HEK293T (cell line): ENCODE measurements at places on chromosomes 16 and 17.

DNA sequence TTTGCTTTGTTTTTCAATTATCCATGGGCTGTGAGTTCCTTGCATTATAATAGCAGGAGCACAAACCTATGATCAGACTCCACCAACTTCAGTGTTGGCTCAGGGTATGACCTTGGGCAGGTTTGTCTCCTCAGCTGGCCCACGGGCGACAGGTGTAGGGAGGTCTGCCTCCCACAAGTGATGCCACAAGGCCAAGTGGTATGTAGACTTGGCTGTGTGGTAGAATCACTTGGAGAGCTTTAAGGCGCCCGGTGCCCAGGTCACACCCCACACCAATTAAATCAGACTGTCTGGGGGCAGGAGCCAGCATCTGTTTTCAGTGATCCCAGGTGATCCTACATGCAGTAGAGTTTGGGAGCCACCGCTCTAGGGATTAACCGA, 153.4 kb downstream of the CLEC16A start:
- DNase-seq = no peak

DNA sequence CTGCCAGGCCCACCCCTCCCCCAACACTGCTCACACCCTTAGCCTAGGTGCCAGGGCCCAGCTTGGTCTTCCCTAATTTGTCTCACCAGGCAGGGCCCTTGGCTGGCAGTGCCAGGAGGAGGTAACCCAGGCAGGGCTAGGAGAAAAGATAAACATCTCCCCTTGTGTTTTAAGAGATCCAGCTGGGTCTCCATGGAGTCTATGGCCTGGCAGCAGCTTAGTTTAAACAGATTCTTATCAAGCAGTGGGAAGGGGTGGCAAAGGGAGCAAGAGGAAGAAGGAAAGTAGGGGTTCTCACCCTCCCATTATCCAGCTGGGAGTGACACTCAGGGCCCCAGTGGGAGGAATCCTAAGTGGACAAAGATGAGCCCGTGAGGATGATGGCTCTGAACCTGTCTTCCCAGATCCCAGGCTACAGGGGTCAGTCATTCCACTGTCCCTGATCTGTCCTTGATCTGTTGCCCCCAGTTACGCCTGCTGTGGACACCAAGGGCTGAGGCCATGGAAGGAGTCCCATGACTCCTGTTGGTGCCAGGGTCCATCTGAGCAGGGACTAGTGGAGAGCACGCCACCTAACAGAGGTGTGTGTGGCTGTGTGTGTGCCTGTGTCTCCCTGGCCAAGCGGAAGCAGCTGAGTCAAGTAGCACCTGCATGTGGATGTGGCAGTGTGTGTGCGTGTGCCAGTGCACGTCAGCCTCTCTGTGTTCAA, 47.4 kb upstream of the MEIOC start:
- no peak for DNase-seq

- DNase-seq = no peak
These were observed 179.1 kb downstream of the RBFOX1 start for GRCh38 chr16:7511549-7512260.

GRCh38 chr17:47906443-47906842, 10.4 kb downstream of the SP2 start:
- no peak for DNase-seq

- no peak for DNase-seq
These were observed 80.2 kb upstream of the GNAO1 start for GRCh38 chr16:56111100-56111499.

- peak; percentile 94 for DNase-seq
These were observed 11.2 kb downstream of the ENPP7 start for GRCh38 chr17:79741751-79742588.

DNA sequence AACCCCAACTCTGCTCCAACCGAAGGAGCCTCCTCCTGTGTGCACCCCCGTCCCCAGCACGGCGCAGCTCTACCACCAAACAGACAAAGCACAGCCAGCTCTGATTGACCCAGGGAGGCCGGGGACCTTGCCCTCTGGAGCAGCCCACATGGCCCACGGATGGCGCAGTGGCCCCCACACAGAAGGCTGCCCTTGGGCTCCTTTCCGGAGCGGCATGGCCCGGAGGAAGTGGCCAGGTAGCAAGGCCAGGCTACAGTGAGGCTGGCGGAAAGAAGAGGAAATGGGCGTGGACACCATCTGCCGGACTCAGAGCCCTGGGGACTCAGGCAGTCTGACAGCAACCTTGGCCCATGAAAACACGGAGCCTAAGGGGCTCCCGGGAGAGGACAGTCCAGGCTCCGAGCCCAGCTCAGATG, 19.9 kb upstream of the ZC3H18 start:
- no peak for DNase-seq

GRCh38 chr16:13136901-13137300, 235.5 kb downstream of the SHISA9 start:
- no peak for DNase-seq

DNA sequence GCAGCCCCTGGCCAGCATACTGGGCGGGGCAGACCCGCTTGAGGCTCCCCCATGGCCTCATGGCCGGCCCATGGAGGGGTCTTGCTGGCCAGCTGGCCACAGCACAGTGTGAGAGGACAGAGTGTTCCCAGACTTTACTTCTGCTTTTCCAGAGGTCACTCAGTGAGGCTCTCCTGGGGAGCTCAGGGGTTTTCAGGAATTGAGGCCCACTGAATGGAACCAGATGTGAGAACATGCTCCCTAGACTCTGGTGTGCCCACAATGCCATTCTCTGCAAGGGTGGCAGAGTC, 21.2 kb downstream of the ATP6V0D1 start:
- no peak for DNase-seq

- no peak for DNase-seq
These were observed 345 bp upstream of the DCXR start for GRCh38 chr17:82037889-82038195.

GRCh38 chr17:51228161-51228560, 31.7 kb downstream of the MBTD1 start:
- DNase-seq = no peak

- DNase-seq = no peak
These were observed 22.5 kb downstream of the HEXIM2 start for GRCh38 chr17:45184144-45184543.

- DNase-seq = no peak
These were observed 4.0 kb upstream of the PPP1R27 start for GRCh38 chr17:81838753-81839255.

GRCh38 chr17:13001991-13002615, 15.7 kb downstream of the ELAC2 start:
- DNase-seq = no peak

DNA sequence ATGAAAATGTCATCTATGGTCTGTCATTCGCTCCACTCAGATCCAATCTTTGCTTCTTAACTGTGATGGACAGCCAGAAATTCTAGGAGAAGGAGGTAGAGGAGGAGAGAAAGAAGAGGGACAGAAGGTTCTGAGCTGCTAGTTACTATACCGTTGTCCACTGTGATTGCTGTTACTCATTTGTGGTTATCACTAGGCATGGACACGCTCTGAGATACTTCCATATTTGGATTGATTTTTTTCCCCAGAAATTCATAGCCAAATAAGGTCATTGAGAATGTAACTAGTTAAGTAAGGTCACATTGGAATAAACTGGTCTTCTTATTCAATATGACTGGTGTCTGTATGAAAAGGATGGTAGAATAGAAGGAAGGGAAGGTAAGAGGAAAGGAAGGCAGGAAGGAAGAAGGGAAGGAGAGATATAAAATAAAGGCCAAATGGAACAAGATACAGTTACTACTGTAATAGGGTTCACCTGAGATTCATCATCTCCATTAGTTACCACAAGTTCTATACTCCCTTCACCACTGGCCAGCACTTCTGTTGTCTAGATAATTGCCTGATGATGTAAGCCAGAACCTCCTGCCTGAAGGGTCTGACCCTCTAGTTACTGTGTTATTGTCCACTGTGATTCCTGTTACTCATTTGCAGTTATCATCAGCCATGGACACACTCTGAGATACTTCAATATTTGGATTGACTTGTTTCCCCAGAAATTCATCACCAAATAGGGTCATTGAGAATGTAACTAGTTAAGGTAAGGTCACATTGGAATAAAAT, 2.9 kb downstream of the KRTAP9-7 start:
- no peak for DNase-seq

- DNase-seq = no peak
These were observed 159.2 kb upstream of the CDH5 start for GRCh38 chr16:66207139-66207882.

DNA sequence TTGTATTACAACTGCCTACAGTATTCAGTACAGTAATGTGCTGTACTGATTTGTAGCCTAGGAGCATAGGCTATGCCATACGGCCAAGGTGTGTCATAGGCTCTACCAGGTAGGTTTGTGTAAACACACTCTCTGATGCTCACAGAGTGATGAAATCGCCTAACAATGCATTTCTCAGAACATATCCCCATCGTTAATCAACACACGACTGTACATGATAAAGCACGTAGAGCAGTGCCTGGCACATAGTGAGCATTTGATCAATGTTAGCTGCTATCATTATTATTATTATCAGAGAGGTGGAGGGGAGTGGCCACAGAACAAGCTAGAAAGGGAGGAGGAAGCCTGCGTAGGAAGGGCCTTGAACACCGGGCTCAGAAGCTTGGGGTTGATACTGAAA, 81.1 kb upstream of the LHX1 start:
- DNase-seq = no peak

GRCh38 chr17:33028778-33029177, 37.1 kb downstream of the SPACA3 start:
- DNase-seq = no peak

DNA sequence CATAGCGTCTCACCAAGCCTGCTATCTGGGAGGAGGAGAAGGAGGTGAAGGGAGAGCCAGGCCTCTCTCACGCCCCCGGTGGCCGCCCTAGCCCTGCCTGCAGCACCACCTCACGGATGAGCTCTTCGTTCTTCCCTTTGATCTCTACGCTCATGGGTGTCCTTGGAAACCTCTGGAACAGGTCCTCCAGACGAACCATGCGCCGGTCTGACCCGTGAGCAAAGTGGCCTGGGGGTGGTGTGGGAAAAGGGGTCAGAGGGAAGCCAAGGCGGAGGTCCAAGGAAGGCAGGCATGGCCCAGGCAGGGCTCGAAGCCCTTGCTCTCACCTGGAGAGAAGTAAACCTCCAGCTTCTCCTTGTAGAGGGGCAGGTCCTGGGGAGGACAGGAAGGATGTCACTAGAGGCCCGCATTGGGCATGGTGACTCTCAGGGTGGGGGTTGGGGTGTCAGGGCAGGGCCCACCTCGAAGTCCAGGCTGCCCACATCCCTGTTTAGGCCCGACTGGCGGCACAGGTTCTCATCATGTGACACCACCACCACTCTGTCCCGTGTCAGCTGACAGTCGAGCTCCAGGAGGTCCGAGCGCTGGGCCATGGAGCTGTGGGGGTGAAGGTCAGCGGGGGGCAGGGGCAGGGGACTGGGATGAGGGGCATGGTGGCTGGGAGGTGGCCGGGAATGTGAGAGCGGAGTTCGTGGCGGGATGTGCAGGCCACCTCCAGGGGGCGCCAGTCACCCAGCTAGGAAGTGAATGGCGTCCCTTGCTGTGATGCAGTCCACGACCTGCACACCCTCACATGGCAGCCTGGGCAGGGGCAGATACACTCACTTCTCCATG, 923 bp downstream of the GDPD3 start:
- peak; percentile 95 for DNase-seq

- DNase-seq = no peak
These were observed 4.3 kb upstream of the STAT5A start for GRCh38 chr17:42284024-42284369.

GRCh38 chr17:67655478-67656148, 62.1 kb upstream of the NOL11 start:
- no peak for DNase-seq

GRCh38 chr16:56343661-56344517, 81.5 kb downstream of the AMFR start:
- DNase-seq = no peak

- no peak for DNase-seq
These were observed 1.2 kb upstream of the HSF4 start for GRCh38 chr16:67163164-67163998.

DNA sequence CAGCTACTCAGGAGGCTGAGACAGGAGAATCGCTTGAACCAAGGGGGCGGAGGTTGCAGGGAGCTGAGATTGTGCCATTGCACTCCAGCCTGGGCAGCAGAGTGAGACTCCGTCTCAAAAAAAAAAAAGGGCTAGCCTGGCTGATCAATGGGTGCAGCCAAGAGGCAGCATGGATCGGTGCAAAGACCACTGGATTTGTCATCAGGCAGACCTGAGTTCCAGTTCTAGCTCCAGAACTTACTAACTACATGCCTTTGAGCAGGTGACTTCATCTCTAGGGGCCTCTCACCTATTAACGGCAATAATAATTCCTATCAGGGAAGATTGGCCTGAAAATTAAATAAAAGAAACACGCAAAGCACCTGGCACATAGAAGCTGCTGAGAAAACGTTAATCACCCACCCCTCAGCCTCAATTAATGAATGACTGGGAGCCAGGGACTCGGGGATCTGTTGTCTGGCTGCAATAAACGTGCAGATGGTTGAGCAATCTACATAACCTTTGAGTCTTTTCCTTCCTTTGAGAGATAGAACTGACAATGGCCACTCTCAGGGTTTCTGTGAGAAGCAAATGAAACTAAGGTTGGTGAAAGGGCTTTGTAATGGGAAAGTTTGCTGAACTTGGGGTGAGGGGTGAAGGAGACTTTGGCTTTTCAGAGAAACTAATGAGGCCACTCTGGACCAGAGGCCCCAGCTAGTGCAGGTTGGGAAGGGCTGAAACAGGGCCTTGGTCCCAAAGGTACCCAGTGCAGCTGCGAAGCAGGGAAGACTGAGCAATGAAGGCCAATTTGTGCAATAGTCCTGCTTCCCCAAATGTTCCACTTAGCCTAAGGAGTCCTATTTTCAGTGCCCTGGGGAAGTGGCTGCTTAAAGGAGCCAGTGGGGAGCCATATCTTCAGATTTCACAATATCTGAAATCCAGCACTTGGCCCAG, 7.6 kb downstream of the SEZ6L2 start:
- DNase-seq = no peak

- no peak for DNase-seq
These were observed 34.3 kb downstream of the LIMD2 start for GRCh38 chr17:63665527-63666214.

DNA sequence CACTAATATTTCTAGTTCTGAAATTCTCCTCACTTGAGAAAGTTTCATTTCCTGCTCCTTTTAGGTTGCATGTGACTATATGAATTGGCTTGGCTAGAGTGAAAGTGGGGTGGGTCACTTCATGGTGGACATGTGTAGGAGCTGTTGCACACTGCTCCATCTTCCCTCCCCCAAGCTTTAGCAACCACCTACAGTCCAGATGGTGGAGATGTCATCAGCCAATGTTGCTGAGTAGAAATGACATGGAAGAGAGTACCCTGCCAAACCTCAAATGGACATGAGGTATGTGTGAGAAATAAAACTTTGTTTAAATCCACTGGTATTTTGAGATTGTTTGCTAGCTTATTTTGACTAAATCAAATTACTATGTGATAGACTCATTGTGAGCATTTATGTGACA, 281.5 kb downstream of the CA10 start:
- DNase-seq = no peak

GRCh38 chr16:12253731-12254130, 277.2 kb downstream of the SNX29 start:
- no peak for DNase-seq

DNA sequence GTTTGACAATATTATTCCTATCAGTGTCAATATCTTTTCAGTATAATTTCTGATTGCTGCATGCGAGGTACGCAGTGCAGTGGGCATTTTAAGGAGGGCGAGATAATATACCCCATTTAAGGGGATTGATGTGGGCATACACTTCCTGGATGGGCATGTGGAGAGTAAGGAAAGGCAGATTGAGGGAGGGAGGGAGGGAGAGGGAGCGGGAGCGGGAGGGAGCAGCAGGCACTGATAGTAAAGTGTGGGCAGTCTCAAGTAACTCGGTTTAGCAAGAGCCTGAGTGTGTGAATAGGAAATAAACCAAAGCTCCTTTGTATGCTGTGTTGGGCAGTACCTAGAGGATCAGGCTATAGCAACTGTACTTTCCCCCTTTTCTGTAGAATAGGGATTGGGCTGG, 5.1 kb downstream of the BPTF start:
- no peak for DNase-seq
